ENCODE measurements at places on chromosomes 3 and 15.

- no peak for DNase-seq
Measured at GRCh38 chr3:89275001-89275400, 167.6 kb downstream of the EPHA3 start.

DNA sequence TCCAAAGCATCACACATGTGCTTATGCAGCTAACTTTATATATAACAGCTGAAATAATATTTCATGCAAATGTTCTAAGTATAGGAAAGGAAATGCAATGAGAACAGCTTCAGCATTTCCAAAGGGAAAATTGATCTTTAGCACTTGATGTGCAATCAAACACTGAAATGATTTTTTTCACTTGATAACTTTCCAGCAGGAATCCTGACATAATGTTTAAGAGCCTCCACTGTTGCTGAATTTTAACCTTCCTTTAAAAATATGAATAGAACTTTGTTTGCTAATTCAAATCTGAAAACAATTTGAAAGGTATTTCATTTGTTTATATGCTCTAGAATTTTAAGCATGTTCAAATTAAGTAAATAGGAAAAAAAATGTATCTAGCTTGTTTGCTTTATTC is 96.9 kb upstream of the STRIT1 start:
- DNase-seq, result peak; percentile 13

GRCh38 chr3:30707825-30708224 is 101.4 kb downstream of the TGFBR2 start:
- no peak for DNase-seq

DNA sequence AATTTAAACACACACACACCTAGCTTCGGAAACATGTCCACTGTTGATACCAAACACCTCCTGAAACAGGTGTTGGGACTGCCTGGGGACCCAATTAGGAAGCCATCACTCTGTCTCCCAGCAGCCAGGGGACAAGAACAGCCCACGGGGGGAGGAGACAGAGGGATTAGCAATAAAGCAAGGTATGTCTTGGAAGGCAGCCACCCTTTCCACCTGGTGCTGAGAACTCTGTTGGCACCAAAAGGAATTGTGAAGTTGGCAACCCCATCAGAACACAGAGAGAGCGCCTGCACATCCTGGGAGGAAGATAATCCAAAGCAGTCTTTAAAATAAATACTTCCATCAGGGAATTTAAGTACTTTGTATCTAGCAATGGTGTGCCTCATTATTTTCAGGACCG is 111.0 kb downstream of the ADAMTS17 start:
- no peak for DNase-seq

DNA sequence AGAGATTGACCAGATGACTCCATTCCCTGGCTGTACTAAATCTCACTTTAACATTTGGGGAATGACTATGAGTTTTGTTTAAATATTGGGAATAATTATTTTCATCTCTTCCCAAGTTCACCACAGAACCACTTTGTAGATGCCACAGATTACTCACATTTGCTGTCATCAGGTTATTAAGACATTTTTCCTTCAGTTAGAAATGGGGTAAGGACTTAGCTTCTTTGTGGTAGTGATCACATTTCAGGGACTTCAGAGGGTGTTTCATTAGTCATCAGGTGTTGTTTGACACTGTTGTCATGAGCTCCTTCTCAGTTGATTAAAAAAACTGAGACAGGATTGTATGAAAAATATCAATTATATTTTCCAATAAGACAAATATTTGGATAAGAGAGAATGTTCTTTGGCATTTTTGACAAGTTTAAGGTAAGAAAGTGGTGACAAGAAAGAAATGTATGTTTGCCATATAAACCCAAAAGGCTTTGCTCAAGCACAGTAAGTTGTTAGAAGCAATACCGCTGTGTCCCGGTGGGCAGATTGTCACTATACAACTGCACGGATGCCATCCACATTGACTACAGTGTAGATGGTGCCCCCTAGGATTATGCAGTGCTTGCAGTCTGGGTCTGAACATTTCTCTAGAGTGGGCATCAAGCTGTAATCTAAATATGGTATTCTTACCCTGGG is 22.3 kb downstream of the FBXL2 start:
- DNase-seq, result peak; percentile 56

DNA sequence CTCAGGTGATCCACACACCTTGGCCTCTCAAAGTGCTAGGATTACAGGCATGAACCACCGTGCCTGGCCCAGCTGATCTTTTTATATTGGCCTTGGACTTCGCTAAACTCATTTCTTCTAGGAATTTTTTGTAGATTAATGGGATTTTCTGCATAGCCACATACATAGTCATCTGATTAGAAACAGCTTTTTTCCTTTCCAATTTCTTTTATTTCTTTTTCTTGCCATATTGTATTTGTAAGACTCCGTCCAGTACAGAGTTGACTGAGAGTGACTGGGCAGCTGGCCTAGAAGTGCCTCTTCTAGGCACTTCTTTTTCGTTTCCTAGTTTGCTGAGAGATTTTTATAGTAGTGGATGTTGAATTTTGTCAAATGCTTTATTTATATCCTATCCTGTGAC is 37.4 kb downstream of the ARIH1 start:
- DNase-seq, result peak; percentile 73

DNA sequence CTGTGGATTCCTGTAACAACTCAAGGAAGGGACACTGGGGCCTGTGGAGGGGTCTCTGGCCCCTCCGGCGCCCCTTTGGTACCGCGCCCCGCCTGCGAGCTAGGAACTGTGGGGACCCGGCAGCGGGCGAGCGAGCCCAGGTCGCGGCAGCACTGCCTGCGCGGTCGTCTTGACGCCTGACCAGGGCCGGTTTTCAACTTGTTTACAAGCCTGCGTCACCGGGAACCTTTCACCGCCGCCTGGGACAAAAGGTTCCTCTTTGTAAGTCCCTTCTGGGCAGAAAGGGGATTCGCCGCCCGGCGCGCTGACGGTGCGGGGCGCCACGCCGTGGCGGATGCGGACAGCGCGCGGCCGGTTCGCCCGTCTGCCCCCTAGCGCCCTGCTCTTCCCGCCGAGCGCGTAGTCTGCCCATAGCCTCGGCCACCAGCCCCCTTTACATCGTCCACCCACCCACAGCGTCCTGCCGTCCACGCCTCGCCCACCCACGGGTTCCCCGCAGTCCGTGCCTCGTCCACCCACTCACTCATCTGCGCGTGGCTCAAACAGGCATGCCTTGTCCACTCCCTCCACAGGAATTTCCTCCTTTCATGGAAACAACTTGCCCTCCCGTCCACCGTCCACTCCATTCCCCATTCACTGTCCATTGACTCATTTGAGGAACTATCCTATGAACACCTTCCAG is 5.5 kb upstream of the CFAP100 start:
- peak; percentile 80 for DNase-seq

- DNase-seq, result no peak
Measured at GRCh38 chr3:32498252-32498651, 4.4 kb downstream of the CMTM6 start.

GRCh38 chr15:62360332-62361097 is 195.4 kb upstream of the C2CD4B start:
- no peak for DNase-seq

GRCh38 chr3:141275032-141275422 is 43.4 kb downstream of the PXYLP1 start:
- DNase-seq, result peak; percentile 14

DNA sequence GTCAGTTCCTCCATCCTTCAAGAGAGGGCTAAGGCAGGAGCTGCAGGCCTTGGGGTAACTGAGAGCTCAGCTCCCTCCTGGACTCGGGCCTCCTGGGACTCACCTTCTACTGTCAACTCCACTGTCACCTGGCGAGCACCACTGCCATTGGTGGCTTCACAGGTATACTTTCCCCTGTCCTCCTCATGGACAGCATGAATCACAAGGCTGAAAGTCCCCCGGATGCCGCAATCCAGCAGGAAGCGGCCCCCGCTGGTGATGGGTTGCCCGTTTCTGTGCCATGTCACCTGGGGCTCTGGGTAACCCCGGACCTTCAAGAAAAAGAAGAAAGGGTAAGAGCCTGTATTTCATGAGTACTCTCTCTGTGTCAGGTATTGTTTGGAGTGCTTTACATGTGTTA is 131.9 kb downstream of the MYLK start:
- no peak for DNase-seq

GRCh38 chr3:71446734-71447133 is 136.8 kb downstream of the FOXP1 start:
- no peak for DNase-seq

DNA sequence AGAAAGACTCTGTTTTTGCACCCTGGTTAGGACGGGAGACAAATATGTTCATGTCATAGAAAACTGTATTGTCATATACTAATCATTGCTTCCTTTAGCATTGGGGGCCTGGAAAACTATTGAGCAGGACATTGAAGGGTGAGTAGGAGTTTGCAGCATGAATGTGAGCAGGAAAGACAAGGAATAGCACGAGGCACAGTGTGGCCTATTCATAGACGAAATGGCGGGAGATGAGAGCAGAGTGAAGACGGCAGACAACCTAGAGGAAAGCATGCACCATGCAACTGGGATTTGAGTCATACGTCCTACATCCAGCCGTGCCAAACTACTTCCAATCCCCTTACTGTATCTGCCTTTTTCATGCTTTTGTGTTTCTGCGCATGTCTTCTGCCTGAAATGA is 508.1 kb downstream of the NTRK3 start:
- DNase-seq, result no peak

GRCh38 chr3:111568355-111568754 is 26.4 kb downstream of the CD96 start:
- no peak for DNase-seq

DNA sequence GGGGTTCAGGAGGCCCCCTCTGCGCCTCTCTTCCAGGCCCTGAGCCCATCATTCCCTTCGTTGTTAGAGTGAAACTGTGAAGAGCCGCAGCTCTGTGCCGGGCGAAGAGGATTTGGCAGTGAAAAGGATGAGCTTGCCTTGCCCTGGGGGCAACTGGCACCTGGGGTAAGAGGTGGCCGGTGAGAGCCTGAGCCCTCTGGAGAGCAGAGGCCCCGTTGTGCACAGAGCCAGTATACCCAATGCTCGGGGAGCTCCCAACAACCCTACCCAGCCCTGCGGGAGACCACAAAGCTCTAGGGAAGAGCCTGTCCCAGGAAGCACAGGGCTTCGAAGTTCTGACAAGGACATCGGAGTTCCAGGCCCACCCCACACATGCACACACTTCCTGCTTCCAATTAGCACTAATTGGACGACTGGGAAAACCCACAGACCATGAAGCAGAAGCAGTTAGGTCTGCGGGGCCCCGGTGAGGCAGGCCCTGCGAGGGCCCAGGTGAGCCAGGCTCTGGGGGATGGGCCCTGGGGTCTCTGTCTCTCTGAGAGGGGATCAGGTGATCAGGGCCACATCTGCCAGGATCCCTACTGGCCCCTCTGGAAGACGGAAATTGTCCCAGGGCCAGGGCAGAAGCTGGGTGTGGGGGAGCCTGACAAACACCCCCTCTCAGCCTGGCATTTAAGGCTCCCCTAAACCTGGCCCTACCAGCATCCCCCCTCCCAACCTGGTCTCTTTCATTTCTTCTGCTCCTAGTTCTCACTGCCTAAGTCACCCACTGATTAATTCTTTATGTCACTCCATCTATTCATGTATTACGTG is 27.9 kb upstream of the SFMBT1 start:
- no peak for DNase-seq

DNA sequence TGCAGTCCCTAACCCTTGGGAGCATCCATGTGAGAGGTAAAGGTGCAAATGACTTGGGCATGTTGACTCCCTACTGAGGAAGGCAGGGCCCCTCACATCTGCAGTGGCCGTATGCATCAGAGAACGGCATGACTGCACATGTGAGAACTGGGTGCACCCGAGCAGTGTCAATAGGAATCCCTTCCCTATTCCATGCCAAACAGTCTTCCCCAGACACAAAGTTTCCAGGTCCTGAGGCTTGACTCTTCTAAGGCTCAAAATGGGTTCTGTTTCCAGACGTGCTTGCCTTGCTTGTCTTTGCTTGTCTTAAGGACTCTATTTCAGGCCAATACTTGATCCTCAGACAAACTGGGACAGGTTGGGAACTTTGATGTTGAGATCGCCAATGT is 20.5 kb upstream of the ANPEP start:
- no peak for DNase-seq

DNA sequence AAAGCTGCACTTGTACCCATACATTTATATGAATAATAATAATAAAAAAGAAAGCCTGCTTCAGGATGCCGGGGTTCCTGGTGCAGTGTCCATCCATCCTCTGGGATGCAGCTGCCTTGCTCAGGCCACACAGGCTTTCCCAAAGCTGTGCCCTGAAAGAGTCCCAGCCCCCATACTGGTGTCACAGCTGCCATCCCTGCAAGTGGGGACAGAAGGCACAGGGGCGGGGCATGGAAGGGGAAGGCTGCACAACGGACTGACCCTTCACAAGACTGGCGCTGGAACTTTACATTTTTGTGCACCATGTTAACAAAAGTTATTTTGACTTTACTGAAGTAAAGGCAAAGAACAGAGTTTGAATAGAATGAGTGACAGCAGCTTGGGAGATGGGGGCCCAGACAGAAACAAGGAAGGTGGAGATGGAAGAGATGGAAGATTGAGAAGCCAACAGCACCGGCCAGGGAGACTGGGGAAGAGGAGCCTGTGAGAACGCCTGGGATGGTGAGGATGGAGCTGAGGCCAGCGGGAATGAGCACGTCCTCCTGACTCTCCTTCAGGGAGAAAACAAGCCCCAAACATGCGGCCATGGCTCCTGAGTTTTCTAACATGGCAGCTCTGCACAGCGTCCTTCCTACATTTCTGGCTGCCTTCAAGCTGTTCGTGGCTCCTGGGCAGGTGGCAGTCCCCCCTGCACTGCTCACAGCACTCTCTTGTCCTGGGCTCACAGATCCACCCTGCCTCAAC is 73.1 kb downstream of the ABTB1 start:
- DNase-seq, result no peak
